Erythroblast (primary cell): ENCODE measurements at places on chromosomes 4 and X.

- no peak for DNase-seq
Measured at GRCh38 chr4:139971111-139971510, 182.9 kb downstream of the MAML3 start.

GRCh38 chr4:180617196-180617595 is 1626.0 kb upstream of the TENM3 start:
- DNase-seq: no peak

DNA sequence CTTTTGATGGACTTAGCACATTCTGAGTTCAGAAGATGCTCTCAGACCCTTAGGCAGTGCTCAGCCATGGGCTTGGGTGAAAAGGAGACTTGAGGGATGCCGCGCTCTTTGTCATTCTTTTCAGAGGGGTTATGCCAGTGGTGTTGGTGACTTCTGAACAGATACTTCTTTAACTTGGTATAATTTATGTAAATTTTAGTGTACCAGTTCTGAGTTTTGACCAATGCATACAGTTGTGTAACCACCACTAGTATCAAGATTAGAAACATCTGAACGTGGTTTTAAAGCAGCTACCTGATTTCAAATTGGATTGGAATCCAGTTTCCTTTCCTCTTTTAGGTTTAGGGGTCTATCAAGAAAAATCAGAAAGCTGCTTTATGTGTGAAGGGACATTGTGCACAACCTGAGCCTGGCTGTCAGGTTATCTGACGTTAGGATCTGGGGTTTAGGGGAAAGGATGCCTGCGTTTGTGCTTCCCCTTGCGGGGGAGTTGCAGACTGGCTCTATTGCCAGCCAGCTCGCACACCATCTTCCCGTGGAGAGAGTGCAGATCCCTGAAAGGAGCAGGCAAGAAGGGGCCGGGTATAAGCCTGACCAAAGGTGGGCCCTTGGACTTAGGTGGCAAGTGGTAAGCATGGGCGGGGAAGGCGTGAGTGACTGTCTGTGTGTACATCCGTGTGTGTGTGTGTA is 19.0 kb downstream of the SMS start:
- no peak for DNase-seq

DNA sequence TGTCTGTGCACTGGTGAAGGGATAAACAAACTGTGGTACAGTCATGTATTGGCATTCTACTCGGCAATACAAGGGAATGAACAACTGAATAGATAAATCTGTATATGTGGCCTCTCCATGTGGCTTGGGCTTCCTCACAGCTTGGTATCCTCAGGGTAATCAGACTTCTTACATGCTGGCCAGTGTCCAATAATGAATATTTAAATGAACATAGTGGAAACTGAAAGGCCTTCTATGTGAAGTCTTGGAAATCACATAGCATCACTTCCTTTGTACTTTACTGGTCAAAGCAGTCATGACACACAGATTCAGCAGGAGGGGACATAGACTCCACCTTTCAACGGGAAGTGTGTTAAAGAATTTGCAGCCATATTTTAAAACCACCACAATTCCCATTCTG is 33.4 kb upstream of the GPR101 start:
- no peak for DNase-seq

DNA sequence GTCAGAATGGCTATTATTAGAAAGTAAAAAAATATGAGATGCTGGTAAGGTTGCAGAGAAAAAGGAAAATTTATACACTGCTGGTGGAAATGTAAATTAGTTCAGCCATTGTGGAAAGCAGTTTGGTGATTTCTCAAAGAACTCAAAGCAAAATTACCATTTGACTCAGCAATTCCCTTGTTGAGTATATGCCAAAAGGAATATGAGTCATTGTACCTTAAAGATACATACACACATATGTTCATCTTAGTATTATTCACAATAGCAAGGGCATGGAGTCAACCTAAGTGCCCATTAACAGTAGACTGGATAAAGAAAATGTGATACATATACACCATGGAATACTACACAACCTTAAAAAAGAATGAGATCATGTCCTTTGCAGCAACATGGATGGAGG is 148.2 kb downstream of the COMMD8 start:
- no peak for DNase-seq

- no peak for DNase-seq
Measured at GRCh38 chr4:151227731-151228130, 49.2 kb upstream of the PRSS48 start.

DNA sequence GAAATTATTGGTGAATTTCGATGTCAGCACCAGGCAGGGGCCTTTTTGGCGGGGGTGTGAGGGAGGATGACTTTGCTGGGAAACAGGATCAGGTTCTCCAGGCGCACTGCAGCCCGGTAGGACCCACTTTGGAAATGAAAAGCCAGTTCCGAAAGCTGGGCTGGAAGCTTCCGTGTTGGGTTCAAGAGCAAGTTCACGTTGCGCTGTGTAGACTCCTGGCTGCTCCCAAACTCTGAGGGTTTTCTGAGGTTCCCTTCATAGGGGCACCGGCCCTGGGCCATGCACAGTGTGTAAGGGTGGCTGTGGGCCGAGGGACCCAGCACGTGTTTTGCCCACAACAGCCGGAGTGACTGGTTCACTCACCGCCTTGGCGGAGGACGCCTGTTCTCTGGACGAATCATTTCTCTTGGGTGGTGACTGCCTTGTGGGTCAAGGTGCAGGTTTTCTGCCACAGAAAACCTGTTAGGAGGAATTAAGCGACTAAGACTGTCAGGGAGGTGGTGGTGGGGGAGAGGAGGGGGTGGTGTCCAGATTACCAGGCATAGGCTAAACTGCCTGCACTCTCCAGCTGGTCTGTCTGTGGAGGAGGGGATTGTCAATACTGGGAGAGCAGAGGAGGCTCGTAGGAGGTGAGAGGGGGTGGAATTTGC is 8.0 kb downstream of the SHOX start:
- no peak for DNase-seq

DNA sequence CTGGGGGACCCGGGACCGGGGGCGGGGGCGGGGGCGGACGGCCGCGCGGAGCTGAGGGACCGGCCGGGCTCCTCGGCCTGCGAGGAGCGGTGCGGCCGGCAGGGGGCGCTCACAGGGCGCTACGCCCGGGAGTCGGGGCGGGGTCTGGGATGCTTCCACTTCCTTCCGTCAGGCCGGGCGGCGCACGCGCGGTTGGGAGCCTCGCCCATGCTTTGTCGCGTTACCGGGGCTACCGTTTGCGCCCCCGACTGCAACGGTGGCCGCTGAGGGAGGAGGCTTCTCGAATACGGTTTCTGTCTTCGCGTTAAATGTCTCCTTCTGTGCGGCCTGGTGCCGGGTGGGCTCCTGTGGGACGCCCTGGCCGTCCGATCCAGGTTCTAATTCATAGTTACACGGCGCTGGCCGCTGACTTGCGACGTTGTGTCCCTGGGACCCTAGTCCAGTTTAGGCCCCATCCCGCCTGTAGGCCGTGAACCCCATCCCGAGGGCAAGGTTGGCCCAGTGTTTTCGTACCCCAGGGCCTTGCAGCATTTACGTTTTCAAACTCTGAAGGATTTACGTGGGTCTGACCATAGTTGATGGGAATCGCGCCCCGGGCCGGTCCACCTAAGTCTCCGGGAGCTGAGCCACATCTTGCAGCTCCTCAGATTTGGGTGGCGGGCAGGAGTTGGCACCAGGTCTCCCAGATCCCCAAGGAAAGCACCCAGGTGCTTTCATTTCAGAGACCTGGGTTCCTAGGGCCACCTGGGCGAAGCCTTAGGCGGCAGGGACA is 549 bp downstream of the MSL3 start:
- DNase-seq: peak; percentile 93

DNA sequence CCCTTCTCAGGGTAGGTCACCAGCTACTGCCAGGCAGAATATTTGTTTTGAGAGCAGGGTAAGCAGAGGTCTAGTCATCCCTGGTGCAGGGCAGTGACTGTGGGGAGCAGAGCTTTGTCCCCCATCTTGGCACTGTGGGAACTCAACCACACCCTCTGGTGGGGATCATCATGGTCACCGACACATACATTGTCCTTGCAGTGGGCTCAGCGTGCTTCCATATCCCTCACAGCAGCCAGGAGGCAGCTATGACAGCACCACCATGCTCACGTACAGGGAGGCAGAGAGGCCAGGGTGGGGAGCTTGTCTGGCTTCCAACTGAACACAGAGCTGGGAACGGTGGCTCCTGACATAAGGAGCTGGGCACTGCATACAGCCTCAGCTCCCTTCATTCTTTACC is 102.3 kb downstream of the ENPP6 start:
- DNase-seq: no peak

DNA sequence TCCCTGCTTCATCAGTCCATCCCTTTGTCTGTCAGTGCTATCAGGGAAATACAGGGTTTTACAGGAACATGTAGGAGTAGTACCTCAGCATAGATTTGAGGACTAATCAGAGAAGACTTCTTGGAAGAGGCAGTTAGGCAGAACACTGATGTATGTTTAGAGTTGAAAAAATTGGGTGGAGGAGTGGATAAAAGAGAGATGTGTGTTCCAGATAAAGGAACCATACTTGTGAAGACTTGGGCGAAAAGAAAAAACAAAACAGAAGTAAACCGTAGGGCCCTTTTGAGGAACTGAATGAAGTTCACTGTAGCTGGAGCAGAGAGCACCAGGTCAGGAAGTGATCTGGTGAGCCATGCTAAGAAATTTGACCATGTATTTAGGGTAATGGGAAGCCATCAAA is 32.3 kb downstream of the AFF1 start:
- peak; percentile 26 for DNase-seq

DNA sequence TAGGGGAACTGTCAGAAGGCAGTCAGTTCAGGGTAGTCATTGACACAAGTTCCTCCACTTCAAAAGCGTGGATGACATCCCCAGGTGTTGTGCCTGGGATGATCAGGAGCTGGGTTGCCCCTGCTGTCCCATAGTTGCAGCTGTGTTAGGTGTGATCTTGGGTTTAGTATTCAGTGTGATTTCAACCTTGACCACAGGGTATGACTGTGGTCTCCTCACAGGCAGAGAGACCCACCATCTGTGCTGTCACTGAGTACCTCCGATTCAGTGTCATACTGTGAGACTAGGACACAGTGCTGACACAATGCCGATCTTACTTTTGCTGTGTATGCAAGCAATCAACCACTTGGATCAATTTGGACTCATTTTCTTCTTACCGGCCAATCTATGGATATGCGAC is 25.2 kb downstream of the FOXR2 start:
- no peak for DNase-seq

DNA sequence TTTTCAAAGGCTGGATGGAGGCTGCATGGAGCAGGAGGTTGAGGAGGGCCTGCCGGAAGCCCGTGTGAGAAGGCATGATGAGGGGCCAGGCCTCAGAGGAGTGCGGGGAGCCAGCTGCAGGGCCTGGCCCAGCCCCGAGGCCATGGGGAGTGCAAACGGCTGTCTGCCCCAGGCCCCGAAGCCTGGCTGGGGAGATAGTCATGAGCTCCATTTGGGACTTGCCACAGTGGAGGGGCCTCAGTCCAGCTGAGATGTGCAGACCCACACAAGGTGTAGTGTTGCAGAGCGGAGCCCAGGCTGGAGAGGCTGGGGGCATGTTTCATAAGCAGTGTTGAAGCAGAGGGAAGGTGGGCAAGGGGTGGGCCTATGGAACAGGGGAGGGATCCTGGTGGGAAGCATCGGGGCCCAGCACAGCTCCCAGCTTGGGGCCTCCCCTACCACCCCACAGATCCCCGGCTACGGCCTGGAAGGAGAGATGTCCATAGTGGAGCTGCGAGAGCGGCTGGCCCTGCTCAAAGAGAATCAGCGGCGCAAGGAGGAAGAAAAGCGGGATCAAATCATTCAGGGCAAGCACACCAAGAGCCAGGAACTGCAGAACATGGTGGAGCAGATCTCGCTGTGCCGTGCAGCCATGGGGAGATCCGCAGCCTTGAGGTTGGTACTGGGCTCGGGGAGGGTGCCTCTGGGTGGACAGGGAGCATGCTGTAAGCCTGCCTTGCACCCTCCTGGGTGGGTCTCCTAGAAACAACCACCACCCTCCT is 9.1 kb upstream of the RNF4 start:
- no peak for DNase-seq

- peak; percentile 28 for DNase-seq
Measured at GRCh38 chr4:141307241-141307689, 86.6 kb downstream of the ZNF330 start.

- DNase-seq: no peak
Measured at GRCh38 chrX:54820737-54821136, 13.2 kb downstream of the MAGED2 start.

- no peak for DNase-seq
Measured at GRCh38 chr4:11120435-11120834, 308.3 kb downstream of the HS3ST1 start.

- peak; percentile 0 for DNase-seq
Measured at GRCh38 chrX:74925225-74926088, at the start of gene NEXMIF. Gene NEXMIF (minus strand): TSS chrX:74925452.

DNA sequence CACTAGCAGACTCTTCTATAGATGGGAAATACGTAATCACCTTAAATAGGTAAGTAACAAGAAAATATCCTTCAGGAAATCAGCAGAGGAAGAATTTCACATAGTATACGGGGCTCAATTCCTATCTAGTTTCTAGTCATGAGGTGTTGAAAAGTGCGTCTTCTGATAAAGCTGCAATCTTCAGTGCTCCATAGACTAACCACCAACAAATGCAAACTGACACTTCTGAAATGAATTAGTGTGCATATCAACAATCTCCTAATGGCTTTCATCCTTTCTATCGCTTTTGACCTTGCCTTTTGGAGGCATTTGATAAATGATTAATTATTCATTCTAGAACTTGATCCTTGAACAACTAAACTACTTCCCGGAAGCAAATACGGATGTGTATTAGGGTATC is 2306.6 kb upstream of the AGA start:
- DNase-seq: no peak

DNA sequence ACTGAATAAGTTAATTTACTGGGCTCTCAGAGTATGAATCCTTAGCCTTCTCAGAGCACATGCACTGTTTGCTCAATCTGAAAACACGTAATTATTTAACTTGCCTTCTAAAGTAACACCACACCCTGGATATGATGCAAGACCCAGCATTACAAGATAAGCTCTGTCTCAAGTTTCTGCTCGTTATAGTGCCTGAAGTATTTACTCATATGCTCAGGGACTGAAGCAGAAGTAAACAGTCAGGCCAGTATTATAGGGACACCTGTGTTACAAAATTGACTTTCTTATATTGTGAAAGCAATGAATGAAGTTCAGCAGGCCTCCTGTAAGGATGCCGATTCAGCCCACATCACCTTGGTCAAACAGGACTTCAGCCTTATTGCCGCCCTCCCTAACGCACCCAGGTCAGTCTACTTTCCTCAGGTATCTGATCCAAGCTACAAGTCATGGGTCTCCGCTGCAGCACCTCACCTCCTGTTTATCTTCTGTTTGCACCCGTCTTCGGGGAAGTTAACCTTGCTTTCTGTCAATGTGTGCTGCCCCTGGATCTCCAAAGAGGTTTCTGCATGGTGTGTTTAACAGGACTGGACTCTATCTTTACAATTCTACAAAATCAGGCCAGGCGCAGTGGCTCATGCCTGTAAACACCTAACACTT is 42.8 kb upstream of the KLF3 start:
- DNase-seq: peak; percentile 86

GRCh38 chrX:16185725-16186136 is 18.4 kb downstream of the MAGEB17 start:
- no peak for DNase-seq

DNA sequence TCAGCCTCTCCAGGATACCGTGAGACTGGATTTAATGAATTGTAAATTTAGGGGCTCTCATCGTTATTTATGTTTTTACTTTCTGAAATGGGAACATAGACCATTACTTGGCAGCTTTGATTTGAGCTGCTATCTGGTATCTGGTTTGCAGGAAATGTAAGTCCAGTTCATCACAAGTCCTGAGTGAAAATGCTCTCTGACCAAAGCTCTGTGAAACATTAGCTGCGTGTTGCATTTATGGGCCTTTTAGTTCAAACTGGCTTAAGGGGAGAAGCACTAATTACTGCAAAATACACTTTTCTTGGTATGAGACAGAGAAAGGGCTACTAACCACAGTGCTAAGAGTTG is 420 bp downstream of the CC2D2A start:
- no peak for DNase-seq

GRCh38 chr4:8165374-8165896 is 6.8 kb upstream of the ABLIM2 start:
- DNase-seq: no peak
